ENCODE measurements at places on chromosomes 7 and 10.

DNA sequence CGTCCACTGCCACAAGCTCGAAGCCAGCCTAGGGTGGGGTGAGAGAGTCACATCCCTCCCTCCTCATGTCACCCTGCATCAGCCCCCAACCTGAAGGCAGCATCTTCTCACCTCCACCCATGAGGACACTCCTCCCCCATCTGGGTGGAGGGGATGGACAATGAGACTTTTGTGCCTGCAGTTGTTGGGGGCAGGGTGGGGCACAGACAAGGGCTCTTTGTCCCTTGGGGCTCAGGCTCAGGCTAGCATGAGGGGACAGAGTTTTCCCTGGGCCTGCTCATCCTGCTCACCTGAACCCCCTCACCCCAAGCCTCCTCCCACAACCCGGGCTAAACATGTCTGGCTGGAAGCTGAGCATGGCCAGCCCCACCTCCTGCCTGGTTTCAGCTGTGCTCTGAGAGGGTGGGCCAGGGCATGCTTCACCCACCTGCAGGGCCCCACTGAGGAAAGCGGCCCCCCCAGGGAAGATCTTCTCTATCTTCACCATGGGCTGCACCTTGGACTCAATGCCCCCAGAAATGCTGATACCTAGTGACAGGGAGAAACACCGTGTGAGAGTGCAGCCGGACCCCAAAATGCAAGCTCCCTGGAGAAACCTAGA, 9.3 kb downstream of the LZTS2 start:
- no peak for DNase-seq

- DNase-seq = peak; percentile 61
These were observed 1.9 kb downstream of the INA start for GRCh38 chr10:103278862-103279298.

GRCh38 chr10:27779462-27780015, 33.9 kb upstream of the MKX start:
- no peak for DNase-seq

GRCh38 chr10:14162061-14162460, 168.7 kb downstream of the FRMD4A start:
- DNase-seq = no peak

DNA sequence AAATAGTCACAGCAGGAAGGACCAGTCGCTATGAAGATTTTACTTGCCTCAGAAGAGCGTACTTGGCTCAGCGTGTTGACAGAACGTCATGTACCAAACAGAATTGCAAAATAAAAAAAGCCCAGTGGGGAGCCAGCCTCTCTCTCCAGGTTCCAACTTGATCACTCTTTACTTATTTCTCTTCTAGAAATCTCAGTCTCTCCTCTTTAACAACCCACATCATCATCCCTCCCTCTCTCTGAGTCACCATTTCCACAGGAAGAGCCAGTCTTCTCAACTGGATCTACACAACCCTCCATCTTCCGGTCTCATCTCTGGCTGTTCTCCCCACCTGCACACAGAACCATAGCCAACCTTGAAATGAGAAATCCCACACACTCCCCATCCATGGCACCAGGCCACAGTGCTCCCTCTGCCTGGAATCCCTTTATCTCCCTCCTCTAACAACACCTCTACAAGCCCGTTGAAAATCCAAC, 718.3 kb downstream of the GRID1 start:
- no peak for DNase-seq

GRCh38 chr7:117185124-117185523, 137.7 kb downstream of the WNT2 start:
- DNase-seq = no peak

- no peak for DNase-seq
These were observed 35.5 kb upstream of the KDM7A start for GRCh38 chr7:140212100-140212881.

DNA sequence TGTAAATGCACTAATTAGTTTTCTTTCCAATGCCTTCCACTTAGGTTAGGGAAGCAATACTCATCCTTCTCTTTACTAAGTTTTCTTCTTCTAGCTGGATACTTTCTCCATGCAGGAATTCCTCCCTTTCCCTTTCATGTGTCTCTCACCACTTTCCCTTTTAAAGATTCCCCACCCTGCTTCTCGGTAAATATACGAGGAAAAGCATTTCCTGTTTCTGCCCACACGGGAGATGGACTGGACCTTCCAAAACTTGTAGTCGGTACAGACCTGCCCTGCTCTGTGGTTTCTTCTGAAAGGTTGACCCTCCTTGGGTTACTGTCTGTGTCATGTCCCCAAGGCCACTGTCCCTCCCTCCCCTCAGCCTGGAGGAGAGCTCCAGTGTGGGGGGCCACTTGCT, 58.9 kb upstream of the LYZL2 start:
- DNase-seq = no peak

All from aorta (tissue), 5 donors.